EH (cell line): ENCODE measurements at places on chromosomes 3 and 15.

DNA sequence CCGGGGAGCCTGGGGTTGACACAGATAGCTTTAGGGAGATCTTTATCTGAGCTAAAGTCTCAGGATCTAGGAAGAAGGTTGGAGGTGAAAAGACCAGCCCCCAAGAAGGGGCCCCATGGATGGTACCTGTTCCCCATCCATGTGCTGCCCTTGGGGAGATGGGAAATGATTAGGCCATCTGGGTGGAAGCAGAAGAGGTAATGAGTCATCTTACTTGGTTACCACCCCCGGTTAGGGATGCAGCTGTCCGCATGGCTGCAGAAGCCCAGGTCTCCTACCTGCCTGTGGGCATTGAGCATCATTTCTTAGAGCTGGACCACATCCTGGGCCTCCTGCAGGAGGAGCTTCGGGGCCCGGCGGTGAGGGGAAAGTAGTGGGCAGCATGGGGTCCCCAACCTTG, 3.1 kb upstream of the CPLX3 start:
- DNase-seq, result no peak

DNA sequence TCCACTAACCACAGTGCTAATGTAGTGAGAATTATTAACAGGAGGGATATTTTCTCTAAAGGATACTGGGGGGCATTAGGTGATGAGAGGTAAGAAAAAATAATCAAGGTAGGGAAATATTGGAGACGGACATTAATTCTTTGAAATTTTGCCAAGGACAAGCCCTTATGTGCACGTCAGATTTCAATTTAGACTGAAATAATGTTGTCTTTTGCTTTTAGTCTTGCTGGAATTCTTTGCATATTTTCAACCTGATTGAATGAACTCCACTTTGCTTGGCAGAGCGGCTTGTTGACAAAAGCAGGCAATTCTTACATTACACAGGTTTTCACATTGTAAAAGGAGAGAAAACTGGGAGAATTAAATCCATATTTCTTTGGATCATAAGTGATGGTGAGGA, 25.0 kb upstream of the C3orf52 start:
- peak; percentile 69 for DNase-seq

DNA sequence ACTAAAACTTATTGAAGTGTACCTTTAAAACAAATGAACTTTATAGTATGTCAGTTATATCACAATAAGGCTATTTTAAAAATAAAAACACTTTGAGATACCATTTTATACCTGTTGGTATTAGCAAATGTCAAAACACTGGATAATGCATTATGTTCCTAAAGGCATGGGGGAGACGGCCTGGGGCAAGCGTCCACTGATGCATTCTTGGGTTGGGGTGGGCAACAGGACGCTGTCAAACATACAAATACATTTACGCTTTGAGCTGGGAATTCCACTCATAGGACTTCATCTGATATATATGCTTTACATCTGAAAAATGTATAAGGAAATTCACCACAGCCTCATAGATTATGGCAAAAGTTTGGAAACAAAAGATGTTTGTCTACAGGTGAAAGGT, 7.6 kb upstream of the GATA2 start:
- no peak for DNase-seq

- no peak for DNase-seq
These were observed 15.0 kb downstream of the TAGLN3 start for GRCh38 chr3:112013784-112014143.

DNA sequence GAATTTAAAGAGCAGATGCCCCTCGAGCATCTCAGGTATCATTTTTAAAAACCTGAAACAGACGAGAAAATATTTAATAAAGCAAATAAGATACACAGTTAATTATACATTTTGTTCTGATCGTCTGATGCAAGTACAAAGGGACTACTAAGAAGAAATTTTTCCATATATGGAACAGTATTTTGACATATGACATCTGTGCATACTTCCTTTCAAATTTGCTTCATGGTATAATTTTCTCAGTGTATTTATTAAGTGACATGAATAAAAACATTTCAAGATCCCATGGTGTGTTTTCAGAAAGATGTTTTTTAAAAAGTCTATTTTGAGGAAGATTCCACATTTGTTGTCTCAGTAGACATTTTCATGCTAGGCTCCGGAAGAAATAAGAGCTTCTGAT, 208.1 kb downstream of the VGLL3 start:
- no peak for DNase-seq

DNA sequence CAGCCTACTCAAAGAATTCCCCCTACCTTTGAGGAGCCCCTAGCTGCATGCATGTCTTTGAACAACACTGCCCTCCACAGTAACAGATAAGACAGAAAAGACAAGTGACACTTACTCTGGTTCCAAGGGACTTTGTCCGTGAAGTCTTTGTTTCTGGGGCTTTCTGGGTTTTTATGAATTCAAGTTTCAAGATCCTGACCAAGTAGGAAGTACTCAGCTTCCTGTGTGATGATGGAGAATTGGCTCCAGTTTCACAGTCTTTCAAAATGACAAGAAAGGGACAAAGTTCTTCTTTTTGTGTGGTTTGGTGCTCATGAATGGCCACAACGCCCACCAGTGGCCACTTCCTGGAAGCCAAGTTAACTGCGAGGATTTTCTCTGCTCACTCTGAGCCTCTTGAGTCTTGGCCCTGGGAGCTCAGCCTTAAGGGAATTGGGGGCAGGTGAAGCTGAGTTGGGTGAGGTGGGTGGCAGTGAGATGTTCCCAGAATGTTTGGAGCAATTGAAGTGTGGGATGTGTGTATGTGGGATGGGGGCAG, at the start of gene CCR1:
TSS of gene CCR1 (minus strand) at position 147 of the 538 bp plus-strand sequence. CDS start 4,000 bp downstream, outside the sequence.
- peak; percentile 52 for DNase-seq

DNA sequence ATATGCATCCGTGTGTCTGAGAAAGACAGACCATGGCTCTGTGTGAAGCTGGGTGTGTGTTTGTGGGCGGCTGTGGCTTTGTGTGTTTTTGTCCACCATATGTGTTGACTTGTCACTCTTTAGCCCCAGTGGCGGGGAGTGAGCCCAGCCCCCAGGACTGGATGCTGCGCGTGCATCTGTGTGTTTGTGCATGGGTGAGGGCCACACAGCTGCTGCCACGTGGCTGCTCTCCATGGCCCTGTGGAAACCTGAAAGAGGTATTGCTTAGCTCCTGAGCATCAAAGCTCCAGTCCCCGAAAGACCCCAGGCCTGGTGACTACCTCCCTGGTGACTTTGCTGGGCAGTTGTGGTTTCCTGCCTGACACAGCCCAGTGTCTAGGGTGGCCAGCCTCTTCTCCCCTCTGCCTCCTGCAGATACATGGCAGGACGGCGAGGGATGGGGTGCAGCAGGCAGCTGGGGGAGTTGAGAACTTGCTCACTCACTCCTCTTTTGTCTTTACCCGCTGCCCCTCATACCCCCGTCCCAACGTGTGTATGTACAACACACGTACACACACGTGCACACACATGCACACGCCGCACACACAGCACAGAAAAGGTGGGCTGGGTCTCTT, 6.5 kb downstream of the EPHB3 start:
- DNase-seq, result peak; percentile 46

GRCh38 chr15:41578736-41579383, 19.8 kb downstream of the TYRO3 start:
- no peak for DNase-seq
